ENCODE measurements at places on chromosomes 7 and 10.

- no peak for DNase-seq
Measured at GRCh38 chr7:148561099-148561498, 29.5 kb upstream of the C7orf33 start.

GRCh38 chr7:156179872-156180390 is 367.7 kb upstream of the SHH start:
- no peak for DNase-seq

- DNase-seq: no peak
Measured at GRCh38 chr10:53071505-53072125, 299.0 kb upstream of the MBL2 start.

GRCh38 chr10:17854044-17854652 is 45.0 kb downstream of the MRC1 start:
- DNase-seq: no peak

GRCh38 chr7:55590517-55591281 is 18.4 kb upstream of the VOPP1 start:
- no peak for DNase-seq

GRCh38 chr7:151875942-151876898 is 695 bp downstream of the PRKAG2 start:
- no peak for DNase-seq

DNA sequence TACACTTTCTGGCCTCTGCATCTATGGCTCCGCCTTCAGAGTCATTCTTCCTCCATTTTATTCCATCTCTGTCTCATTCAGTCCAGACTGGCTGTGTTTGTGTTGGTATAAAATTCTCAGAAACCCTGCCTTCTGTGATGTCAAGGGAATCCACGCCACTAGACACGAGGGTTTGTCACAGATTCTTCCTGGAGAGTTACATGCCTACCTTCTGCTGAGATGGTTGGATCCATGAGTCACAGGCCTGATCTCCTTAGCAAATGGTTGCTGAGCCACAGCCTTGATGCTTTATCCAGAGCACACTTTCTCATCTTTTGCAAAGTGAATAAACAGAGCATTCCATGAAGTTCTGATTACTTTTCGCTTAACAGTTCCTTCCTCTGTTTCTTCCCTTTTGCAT is 35.9 kb upstream of the TSPAN33 start:
- DNase-seq: no peak

- no peak for DNase-seq
Measured at GRCh38 chr10:89475591-89475998, 59.8 kb downstream of the SLC16A12 start.

DNA sequence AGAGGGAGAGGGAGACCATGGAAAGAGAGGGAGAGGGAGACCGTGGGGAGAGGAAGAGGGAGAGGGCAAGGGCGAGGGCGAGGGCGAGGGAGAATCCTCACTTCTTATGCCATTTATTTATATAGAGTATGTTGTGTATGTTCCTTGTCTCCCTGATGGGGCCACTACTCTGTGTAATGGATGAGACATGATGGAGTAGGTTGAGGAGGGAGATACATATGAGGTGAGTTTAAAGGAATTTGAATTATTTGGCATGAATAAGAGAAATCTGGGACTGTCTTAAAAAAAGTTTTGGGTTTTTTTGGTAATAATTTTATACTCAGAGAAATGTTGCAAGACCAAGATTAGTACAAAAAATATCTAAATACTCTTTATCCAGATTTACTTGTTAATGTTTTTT is 20.1 kb downstream of the CCSER2 start:
- no peak for DNase-seq

- no peak for DNase-seq
Measured at GRCh38 chr10:115141254-115141653, 48.1 kb downstream of the ATRNL1 start.

DNA sequence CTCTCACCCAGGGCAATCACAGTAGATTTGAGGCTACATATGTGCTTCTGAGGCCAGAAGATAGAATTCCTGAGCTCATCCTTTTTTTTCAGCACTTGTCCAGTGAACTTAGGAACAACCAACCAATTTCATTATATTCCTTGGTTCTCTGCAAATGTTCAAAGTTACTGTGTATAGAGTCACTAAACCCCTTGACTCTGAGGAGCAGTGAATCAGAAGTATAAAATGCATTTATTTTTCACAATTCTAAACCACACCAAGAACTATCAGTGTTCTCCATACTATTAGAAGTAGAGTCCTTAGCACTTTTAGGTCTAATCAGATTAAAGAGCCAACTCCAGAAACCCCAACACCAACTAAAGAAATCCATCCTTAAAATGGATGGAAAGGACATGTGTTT is 19.6 kb upstream of the PAPSS2 start:
- DNase-seq: no peak

DNA sequence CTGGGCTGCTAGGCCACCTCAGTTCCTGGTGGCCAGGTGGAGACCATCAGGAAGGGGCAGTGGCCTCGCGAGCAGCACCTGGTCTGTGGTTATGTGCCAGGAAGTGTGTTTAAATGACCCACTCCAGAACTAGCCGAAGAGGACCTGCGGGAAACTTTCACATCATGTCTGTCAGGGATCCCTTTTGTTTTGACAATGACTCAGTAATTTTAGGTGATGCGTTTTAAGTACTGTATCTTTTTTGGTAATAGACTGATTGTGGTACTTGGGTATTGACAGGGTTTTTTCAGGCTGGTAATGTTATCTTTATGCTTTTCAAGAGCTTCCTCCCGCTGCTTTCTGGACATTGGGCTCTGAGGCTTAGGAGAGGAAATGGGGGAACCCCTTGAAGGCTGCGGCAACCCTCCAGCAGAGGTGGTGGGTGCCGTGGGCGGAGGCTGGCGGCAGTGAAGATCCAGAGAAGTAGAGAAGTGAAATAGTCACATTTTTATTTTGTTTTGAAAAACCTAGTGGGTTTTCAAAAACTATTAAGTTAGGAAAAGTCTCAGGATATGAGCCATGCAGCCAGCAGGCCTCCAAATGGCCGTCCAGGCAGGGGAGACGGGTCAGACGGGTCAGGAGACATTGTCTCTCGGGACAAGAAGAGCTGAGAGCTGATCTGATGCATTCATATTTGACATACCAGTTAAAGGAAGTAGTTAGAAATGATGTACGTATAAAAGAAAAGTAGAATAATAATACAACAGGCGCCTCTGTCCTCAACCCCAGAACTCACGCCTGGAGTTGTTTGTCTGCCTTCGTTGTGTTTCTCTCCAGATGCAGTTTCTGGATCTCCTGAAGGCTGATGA is 27.7 kb downstream of the PPP2R2D start:
- DNase-seq: no peak

DNA sequence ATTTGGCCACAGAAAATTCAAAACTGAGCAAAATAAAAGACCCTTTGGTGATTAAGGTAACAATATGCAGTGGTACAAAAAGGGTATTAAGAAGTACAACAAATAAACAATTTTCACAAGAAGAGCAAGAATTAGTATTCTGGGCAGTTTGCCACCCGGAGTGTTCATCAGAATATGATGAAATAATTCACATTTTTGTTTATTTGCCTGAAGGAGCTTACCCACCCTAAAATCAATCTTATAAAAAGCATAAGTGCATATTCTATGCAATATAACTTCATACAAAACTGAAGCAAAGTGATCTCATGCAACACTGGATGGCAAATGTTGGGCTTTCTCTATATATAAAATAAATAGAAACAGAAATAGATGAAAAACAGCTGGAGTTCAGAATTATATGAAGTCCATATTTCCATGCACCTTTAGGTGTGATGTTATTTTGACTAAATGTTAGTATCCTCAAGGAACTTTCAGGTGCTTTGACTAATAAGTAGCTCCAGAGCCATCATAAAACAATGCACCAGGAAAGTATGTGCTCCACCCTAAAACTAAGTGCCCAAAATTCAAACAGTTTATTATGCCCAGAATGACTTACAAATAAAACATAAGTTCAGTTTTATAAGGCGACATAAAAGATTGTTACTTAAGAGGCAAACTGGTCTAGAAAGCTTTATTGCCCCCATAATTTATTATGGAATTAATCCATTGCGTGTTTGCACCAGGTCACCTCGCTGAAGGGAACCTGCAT is 474.3 kb downstream of the SEMA3D start:
- no peak for DNase-seq

DNA sequence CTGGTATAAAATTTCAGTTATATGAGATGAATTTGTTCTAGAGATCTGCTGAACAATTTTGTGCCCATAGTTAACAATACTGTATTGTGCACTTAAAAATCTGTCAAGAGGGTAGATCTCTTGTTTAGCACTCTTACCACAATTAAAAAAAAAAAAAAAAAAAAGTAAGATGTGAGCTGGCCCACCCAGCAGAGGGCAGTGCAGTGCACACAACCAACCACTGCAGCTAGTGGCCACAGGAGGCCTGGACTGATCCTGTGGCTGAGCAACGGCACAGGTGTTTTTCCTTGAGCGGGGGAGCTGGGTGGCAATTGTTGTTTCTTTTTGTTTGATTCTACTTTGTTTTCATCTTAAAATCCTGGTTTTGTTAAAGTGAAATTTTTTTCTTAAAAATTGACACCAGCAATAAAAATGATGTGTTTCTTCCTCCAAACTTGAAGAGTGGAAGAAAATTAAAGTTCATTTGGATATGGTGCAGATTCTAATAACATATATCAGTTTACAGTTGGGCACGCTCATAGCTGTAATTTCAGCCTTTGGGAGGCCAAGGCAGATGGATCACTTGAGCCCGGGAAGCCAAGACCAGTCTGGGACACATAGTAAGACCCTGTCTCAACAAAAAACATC is 171.1 kb upstream of the TBX20 start:
- no peak for DNase-seq

DNA sequence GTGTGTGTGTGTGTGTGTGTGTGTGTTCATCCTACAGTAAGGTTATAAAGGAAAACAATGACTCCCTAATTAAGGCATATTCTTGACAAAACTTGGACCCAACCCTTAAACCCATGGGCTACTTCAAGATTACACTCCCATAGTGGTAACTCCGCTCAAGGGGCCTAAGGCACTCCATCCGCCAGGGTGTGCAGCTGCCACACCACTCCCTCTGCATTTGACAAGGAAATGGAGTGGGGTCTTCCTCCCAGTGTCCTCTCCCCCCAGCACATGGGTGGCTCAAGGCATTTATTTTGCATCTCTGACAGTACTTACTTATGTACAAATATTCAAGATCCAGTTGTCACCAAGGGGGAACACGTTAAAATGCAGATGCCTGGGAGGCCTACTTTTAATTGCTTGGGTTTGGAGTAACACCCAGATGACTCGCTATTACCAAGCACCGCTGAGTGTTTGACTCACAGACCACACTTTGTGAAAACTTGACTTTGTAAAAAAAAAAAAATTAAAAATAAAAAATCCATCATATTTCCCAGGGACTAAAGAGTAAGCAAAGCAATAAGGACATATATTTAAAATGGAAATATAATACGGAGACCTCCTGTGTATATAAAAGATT is 53.0 kb upstream of the AGR3 start:
- no peak for DNase-seq

DNA sequence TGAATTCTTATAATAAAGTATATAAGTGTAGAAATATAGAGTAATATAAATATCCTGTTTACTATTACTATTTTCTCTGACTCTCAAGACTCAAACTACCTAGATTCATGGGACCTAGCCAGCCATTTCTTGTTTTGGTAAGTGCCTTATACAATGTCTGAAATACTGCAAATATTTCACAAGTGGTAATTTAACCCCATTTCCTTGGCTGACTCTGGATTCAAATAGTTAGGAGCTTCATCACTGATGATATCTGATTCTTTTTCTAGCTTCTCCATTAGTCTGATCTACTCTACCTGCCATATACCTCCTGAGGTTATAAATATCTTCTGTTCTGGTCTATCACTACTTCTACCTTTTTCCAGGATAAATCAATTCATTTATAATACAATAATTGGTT is 6.4 kb upstream of the RALA start:
- DNase-seq: no peak

DNA sequence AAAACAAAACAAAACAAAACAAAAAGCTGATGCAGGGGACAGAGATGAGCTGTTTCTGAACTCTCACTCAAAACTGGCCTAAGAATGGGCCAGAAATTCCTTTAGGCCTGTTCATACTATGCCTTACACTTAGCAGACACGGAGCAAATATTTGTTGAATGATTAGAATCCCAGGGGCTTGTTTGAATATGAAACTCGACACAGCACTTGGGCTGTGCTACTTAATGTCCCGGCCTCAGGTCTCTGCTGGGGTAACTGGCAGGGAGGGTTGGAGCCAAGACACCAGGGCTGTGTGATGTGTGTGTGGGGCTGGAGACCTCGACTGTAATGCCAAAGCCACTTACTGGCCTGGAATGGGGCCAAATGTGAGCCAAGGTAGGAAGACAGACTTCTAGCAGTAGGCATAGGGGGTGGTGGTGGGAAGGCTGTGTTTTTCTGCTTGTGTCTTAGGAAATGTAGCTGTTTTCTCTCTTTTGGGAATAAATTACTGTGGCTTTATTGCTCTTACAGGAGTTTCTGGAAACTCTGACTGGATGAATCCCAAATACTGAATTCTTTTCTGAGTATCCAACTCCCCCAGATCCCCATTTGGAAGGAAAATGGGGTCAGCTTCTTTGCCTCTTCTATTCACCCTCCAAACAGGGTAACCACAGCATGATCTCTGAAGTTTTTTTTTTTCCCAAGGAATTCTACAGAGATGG is 66.7 kb downstream of the EMX2 start:
- no peak for DNase-seq

GRCh38 chr10:36110097-36110496 is 468.0 kb upstream of the FZD8 start:
- no peak for DNase-seq

GRCh38 chr7:75847707-75848106 is 31.1 kb upstream of the RHBDD2 start:
- DNase-seq: no peak

DNA sequence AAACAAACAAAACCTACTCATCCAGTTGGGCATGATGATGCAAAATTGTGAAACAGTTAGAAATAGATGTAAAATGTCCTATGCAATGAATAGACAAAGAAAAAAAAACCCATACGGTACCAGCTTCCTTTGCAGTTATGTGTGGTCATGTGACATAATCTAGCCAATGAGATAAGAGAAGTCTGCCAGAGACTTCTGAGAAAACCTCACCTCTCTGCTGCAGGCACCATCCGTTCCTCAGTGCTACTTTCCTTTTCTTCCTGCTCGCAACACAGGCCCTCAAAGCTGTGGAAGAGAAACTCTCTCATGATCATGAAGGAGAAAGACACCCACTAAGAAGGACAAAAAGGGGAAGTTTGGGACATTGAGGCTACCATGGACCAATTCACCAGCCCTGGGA is 76.8 kb upstream of the CARD11 start:
- no peak for DNase-seq

- no peak for DNase-seq
Measured at GRCh38 chr10:128051548-128051947, 74.7 kb downstream of the MKI67 start.

DNA sequence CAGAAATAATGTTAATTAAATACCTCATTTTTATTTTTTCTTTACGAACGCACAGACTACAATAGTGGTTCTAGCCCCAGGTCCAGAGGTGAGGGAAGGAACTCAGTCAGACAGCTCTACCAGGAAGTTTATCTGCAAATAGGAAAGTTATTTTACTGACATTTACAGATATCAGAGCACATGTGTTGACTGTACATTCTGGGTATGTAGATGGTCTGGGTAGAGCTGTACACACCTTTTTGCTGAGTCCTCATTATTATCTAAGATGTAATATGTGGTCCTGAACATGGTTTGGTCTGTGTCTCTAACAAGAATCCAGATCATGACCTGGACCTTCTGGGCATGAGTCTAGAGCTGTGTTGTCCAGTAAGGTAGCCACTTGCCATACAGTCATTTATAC is 74.6 kb upstream of the KIF5B start:
- DNase-seq: no peak

- DNase-seq: no peak
Measured at GRCh38 chr10:5683065-5683464, 1.6 kb upstream of the TASOR2 start.

GRCh38 chr7:24737281-24737680 is 20.0 kb downstream of the GSDME start:
- DNase-seq: no peak
